ENCODE measurements at places on chromosomes 11 and 22.

- no peak for DNase-seq
Measured at GRCh38 chr11:40118026-40118425, 1341.4 kb downstream of the LRRC4C start.

GRCh38 chr11:44229624-44230023 lies 80.3 kb downstream of the ALX4 start:
- no peak for DNase-seq

DNA sequence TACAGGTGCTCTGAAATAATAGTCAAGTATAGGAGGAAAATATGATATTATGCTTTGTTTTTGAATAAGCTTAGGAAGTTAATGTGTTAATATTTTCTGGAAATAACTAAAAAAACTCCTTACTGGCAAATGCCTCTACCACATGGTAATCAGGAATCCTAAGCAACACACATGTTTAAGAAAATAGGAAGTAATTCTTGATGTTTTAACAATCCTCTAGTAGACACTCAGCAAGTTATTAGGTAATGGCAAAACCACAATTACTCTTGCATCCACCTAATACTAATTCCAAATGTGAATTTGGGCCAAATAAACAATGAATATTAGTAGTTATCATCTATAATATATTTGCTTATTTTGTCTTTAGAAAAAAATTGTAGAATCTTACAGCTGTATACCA lies 53.6 kb downstream of the SLC35F2 start:
- no peak for DNase-seq

GRCh38 chr11:8650401-8650990 lies 32.0 kb downstream of the TRIM66 start:
- no peak for DNase-seq

GRCh38 chr22:20766530-20766929 lies 7.4 kb upstream of the SERPIND1 start:
- no peak for DNase-seq

GRCh38 chr11:81647374-81647773 lies 1086.3 kb downstream of the FAM181B start:
- DNase-seq = no peak

GRCh38 chr11:127448101-127448500 lies 447.5 kb upstream of the KIRREL3 start:
- no peak for DNase-seq

- DNase-seq = no peak
Measured at GRCh38 chr11:23875176-23875850, 621.5 kb upstream of the LUZP2 start.

DNA sequence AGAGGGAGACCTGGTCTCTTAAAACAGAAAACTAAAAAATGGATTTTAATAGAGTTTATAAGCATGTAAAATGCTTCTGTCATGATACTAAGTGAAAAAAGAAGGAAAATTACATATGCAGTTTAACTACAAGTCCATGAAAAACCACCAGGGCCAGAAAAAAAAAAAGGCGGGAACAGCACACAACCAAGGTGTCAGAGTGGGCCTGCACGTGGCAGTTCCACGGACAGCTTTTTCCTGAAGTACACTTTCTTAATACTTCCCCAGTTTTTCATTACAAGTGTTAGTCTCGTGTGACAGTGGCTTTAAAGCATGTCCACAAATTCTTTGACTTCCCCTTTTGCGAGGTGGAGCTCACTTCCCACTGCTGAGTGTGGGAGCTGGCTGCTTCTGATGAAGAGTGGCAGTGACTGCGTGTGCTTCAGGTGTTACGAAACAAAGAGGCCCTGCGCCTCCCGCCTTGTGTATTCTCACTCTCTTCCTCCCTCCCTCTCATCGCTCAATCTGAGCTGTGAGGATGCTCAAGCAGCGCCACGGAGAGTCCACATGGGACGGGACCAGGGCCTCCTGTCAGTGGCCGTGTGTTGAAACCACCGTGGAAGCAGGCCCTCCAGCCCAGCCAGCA lies 16.4 kb downstream of the PPM1F start:
- DNase-seq = no peak

GRCh38 chr11:108392353-108392752 lies 75.0 kb downstream of the C11orf65 start:
- no peak for DNase-seq

GRCh38 chr11:11772865-11773515 lies 68.8 kb upstream of the USP47 start:
- DNase-seq = no peak

DNA sequence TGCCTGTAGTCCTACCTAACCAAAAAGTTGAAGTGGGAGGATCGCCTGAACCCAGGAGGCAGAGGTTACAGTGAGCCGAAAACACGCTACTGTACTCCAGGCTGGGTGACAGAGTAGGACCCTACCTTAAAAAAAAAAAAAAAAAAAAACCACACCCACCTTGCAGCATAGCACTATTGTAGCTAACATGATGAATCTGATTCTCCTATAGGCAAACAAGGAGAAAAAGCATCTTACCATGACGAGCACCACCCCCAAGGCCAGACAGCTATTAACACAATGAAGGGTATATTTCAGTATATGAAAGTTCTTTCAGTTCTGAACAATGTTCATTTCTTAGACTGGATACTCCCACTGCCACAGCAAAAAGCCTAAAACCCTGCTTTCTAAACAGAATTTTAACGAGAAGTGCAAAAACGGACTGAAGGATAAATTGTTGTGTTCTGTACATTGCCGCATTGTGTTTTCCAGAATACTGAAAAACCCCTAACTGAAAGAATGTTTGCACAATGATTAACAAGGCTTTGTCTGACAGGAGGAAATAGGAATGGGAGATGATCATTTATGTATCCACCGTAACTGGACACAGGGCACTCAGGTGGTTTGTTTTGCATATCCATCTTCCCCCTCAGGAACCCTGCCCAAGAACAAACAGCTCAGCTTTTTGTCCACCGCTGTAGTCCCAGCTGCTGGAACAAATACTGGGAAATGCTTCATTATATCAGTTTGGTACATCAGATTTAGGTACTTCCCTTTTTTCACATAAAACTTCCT lies 8.9 kb downstream of the PISD start:
- no peak for DNase-seq

DNA sequence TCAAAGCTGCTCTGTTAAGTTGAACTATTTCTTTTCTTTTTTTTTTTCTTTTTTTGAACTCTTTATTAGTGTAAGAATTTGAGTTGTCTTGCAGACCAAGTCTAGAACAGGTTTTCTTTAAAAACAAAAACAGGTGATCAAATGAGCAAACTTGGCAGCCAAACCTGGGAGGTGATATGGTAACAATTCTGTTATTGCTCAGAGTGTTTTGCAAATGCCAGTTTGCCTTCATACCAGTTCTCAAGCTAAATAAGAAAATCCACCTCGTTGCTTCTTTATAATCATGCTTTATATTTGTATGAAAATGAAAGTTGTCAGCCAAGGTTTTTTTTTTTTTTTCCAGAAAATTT lies 76.9 kb downstream of the DEPDC5 start:
- DNase-seq = no peak

DNA sequence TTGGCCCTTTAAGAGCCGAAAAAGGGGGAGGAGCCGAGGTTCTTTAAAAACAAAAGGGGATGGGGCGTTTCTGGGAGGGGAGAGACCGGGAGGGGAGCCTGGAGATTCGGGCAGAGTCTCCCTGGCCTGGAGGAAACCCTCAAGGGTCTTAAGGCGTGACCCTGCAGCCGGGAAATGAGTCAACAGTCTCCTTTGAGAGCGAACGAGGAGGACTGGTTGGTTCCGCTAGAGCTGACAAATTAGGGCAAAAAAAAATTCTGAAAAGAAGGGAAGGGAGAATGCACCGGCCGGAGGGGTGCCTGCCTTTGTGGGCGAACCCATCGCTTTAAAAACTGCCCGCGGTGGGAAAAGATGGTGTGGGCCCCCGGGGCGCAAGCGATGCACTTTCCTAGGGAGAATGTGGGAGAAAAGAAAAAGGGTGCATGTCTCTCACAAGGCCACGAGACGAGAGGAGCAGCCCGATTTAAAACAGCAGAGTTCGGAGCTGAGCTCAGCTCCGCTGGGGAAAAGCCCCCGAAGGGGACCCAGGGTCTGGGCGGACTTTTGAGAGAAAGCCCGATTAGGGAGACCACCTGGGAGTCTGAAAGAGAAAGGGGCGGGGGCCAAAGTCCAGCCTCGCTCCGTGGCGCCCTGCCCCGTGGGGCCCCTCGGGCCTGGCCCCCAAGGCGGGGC lies 874 bp downstream of the ZFTA start:
- no peak for DNase-seq

DNA sequence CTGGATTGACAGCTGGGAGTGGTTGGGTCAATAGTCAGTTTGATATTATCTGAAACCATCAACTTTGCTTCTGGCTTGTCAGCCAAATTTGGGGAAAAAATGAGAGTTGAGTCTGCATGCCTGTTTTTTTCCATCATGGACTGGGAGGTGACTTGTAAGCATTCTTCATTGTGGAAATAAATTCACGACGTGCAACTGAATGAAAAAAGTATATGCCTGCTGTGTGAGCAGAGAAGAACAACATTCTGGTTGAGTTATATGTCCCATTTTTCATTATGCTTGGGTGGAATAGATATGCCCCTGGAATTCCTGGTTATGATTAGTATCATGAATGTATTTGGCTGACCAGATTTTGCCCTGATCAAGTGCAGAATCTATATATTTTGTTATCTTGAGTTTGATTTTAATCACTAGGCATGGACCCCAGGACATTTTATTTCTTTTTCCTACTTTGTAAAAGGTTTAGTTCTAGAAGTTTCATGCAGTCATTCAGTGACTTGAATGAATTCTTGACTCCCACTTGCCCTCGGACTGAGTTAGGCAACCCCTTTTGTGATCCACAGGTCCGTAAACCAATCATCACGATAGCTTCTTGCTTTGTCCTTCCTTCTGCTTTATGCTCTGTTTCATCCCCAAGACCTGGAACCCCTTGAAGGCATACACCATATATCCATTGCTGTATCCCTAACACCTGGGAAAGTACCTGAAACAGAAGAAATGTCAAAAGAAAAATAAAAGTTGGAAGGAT lies 205.8 kb downstream of the NAV2 start:
- no peak for DNase-seq

GRCh38 chr11:1083621-1084551 lies 9.2 kb downstream of the MUC2 start:
- DNase-seq = no peak

DNA sequence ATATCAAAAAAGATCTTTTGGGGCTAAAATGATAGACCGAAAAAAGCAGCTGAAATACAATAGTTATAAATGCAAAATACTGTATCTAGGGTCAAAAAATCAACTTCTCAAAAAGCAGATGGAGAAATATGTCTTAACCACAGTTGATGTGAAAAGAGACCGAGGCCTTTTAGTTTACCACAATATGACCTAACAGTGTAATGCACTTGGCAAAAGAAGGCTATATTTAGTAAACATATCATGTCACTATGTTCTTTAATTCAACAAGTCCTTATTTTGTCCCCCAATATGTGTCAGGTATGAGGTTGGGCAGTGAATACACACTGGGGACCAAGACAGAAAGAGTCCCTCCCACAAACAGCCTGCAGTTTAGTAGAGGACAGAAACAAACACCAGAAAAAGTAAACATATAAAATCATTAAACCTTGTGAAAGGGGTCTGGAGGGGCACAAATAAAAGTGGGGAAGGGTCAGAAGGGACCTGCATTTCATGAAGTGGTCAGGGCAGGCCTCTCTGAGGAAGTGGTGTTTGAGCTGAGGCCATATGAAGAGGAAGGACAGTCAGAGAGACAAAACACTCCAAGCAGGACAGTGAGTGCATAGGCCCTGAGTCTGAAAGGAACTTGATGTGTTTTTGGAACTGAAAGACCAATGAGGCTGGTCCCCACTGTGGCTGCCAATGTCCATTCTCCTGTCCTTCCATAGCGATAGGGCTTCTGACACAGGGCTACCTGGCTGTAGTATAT lies 53.4 kb downstream of the LIF start:
- DNase-seq = no peak

- no peak for DNase-seq
Measured at GRCh38 chr11:36019005-36019596, 75.2 kb downstream of the LDLRAD3 start.

- peak; percentile 63 for DNase-seq
Measured at GRCh38 chr22:37267135-37267587, 15.1 kb upstream of the CYTH4 start.

DNA sequence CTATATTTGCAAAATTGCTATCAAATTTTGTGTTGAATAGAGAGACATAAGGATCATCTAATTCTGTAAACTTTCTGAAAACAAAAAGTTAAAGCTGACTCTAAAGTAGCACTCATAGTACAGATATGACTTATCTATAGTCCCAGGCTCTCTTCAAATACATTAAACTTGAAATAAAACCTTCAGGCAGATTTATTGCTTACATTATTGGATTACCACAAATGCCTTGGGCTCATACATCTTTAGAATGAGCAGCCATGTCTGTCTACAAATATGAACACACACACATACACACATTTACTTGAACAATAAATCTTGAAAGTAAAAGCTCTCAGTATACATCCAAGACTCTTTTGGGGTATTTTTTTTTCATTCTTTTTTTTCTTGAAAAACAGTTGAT lies 207.9 kb downstream of the LUZP2 start:
- DNase-seq = no peak

GRCh38 chr22:21672107-21672629 lies 6.4 kb downstream of the PPIL2 start:
- no peak for DNase-seq

GRCh38 chr11:82765466-82766034 lies 31.9 kb upstream of the FAM181B start:
- DNase-seq = no peak

- DNase-seq = no peak
Measured at GRCh38 chr22:39457198-39457555, 365 bp downstream of the MGAT3 start.

DNA sequence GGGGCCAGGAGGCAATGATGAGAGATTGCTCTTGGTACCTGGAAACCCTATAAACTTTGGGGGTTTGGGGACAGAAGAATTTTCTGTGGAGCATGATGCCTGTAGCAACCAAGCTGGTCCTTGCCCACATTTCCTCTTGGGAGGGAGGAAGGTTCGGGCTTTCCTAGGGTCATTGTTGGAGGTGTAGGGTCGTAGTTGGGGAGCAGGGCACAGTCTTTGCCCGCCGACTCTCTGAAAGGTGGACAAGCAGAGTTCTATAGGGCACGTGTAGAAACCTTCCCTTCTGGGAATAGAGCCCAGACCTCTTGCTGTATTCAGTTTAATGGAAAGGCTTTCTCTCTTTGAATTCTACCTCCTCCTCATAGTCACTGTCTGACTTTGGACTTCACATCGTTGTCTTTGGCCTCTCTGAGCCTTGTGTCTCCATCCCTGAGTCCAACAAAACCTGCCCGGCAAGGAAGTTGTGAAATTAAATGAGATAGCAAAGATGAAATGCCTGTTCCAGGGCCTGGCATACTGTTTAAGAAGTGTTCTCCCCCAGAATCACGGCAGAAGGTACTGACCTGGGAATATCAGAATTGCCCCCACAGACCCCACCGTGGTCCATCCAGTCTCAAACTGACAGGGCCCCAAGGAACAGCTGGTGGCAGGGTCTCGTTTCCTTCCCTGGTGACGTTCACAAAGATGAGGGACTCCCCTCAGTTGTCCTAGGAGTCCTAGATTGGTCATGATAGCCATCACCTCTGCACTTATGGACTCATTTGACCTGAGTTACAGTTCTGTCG lies 1.6 kb downstream of the PRDM11 start:
- no peak for DNase-seq

GRCh38 chr11:79594834-79595233 lies 154.0 kb upstream of the TENM4 start:
- no peak for DNase-seq
